IPS DF 6.9 (cell line): ENCODE measurements at places on chromosomes 13 and 19.

DNA sequence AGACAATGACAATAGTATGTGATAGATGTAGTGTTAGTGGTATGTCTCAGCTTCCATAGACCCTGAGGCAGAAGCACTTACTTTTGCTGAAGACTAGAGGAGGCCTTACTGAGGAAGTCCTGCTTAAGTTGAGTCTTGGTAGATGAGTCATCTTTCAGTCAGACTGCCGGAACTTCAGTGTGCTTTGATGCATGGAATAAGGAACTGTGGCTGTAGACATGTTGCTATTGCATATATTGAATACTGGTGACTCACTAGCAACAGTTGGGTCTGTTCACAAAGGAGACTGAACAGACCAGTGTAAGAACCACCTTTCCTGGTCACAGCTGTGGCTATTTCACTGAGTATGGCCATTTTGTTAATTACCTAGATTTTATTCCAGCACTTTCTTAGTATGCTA lies 1000.6 kb downstream of the OLFM4 start:
- no peak for DNase-seq

DNA sequence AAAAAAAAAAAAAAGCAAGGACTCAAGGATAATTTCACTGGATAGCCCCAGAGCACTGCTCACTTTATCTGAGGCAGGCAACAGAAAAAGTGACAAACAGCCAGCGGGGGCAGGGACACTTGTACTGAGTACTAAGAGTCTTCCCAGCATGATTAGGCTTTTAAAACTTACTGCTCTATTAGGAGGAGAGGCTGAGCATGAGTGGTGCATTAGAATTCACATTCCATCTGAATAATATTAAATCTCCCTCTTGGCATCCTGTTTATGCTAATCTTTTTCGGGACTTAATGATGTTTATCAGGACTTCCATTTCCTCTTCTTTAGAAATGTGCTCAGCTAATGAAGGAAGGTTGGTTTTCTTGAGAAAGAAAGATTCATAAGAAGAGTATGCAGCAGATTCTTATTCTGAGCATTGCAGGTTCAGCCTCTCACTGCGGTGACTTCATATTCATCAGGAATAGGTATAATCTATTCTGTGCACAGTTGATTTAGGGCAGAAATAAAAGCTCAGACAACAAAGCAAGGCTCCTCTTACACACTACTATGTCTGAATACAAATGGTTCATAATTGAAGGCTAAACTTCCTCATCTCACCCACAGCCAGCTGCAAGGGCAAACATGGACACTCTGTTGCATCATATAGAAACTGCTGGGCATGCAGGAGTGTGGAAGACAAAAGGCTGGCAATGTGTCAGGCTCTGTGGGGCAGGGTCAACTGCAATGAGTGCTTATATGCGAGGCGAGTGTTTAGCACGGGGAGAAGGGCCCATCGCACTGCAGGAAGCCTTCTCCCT lies 107.0 kb downstream of the KL start:
- DNase-seq, result no peak

DNA sequence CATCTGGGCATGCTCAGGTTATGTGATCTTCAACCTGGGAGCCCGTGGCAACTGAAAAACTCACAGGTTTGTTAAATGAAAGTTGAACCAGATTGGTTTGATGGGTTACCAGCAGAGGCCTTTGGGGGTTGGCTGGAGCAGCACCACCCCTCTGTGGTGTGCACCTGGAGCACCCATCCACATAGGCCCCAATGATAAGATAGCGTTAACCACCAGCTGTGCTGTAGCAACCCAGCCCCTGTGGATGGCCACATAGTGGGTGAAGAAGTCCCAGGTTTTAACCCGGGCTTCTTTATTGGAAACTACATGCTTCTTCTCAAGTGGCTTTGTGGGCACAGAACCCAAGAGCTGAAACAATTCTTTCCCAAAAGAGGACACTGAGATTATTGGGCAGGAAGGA lies 22.6 kb upstream of the MTIF3 start:
- no peak for DNase-seq

GRCh38 chr13:111626371-111627305 lies 306.2 kb downstream of the TEX29 start:
- DNase-seq, result no peak

DNA sequence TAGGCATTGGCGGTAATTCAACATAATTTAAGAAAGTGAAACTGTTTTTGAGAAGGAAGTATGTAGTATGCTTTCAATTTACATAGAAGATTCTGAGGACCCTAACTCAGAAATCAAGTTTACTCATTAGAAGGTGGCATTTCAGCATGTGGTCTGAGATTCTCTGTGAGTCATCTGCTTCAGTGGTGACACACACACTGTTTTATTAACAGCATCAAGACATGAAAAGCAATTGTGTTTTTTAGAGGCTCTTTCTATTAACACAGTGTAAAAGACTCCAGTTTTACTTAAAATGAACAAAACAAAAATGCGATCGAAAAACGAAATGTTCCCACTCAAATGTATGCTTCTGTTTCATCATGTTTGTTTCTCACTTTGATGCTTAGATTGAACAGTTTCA lies 802.1 kb upstream of the SLITRK6 start:
- DNase-seq, result no peak

DNA sequence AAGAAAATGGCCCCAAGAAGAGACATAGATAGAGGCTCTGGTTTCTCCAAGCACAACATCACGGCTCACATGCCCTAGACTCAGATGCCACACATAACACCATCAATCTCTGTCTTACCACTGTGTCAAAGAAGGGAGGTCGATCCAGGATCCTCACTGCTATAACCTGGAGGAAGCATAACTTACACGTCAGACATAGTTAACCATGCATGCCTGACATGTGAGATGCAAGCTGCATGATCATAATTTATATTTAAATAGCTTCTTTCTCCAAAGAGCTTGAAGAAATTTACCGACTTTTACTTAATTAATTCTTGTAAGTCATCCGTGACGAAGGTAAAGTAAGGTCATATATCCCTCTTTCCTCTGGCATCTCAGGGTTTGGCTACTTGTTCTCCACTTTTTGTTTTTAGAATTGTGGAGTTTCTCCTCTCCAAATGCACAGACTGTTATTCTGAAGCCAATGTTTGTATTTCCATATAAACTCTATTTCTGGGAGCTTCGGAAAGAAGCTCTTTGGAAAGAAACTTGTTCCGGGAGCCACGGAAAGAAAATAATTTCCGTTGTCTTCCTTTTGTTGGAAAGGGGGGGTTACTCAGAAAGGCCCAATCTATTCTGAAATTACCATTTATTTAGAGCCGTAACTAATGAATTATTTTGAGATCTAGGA lies 205.6 kb downstream of the LHFPL6 start:
- DNase-seq, result no peak

- DNase-seq, result no peak
Observed at GRCh38 chr13:42129033-42129432, 80.6 kb downstream of the DGKH start.

GRCh38 chr19:30227012-30227621 lies 145.1 kb upstream of the ZNF536 start:
- DNase-seq, result no peak

- no peak for DNase-seq
Observed at GRCh38 chr19:3248728-3249326, 24.4 kb downstream of the CELF5 start.

- DNase-seq, result no peak
Observed at GRCh38 chr13:48233046-48233888, at the start of gene ITM2B. Gene ITM2B, plus strand, starts transcription at chr13:48233206. Its CDS starts 155 bp downstream, at chr13:48233361.

DNA sequence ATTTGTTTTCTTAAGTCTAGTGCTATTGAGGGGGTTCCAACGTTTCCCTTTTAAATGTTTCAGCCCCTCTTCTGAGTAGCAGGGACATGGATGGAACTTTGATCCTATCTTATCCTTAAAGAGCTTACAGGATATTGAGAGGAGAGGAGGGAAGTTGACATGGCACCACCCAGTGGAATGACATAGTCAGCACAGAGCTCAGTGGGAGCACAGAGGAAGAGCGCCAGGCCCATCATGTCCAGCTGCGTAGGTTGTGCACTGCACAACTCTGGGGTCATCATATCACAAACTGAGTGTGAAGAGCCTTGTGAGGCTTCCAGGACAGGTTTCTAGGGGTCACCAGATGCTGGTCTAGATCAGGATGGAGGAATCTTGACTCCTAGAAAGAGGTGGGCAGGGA lies 4.6 kb upstream of the CDC42EP5 start:
- DNase-seq, result no peak

DNA sequence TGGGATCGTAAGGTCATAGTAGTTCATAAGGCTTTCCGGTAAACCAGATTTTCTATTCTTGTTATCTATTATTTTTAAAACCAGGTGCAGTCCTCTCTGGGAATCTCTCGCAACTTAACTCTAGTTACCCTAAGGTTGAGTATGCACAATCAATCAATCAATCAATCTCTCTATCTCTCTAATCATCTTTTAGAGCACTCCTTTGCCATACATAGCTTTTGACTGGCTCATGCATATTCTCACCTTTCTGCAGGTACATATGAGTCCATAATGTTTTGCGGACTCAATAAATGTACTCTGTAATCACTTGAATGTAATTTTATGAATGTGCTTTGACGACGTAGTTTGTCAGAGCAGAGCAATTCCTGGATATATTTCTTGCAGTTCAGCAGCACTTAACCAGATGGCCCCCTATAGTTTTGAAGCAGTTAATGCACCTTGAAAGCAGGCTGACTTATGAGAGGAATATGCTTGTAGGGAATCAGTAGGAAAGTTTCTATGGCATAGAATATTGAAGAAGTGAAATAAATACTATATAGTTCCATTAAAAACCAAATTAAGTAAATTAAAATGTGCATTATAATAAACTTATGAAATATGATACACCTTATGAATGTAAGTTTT lies 524.7 kb downstream of the GPC5 start:
- DNase-seq, result no peak

GRCh38 chr19:6848986-6849385 lies 38.4 kb upstream of the ADGRE1 start:
- DNase-seq, result no peak

- DNase-seq, result no peak
Observed at GRCh38 chr13:26024558-26024957, 27.3 kb downstream of the SHISA2 start.

DNA sequence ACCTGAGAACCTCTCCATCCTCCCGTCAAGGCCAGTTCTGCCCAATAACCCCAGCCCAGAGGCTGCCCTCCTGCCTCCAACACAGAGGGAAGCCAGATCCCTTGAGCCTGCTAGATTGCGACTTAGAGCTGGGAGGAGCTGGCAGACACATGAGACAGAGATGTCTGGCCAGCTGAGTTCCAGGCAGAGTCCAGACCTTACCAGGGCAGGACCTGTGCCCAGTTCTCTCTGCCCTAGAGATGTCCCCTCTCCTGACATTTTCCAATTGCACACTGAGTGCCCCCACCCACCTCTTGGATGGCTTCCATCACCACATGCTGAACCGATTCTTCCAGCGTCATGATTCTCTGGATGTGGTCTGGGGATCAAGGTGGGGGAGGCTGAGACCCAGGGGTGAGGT lies 3.0 kb downstream of the HOOK2 start:
- DNase-seq, result no peak
